ENCODE measurements at places on chromosomes 6 and 20. TPM values are rescaled to one million over a fixed set of nuclear protein-coding genes. Genes with fewer than 3 reads are reported as not detected.

CAP2 gene
- total RNA-seq = 5.7 TPM

RPN2 gene
- 102 TPM for total RNA-seq

- H3K27ac ChIP-seq = no peak overlapping the region
- H3K36me3 ChIP-seq = no peaks in the 10 kb centered on the region
- no peak for DNase-seq
- H3K27me3 ChIP-seq = no peaks in the 10 kb centered on the region
- H3K4me1 ChIP-seq = no peaks in the 10 kb centered on the region
- H3K4me3 ChIP-seq = no peak overlapping the region
Measured at GRCh38 chr6:168690271-168690670, 249.3 kb downstream of the SMOC2 start.

GRCh38 chr20:51374456-51374830 lies 168.1 kb downstream of the NFATC2 start:
- no peaks in the 10 kb centered on the region for H3K36me3 ChIP-seq
- no peak for DNase-seq
- H3K27ac ChIP-seq = no peak overlapping the region
- H3K4me1 ChIP-seq = no peaks in the 10 kb centered on the region

DNA sequence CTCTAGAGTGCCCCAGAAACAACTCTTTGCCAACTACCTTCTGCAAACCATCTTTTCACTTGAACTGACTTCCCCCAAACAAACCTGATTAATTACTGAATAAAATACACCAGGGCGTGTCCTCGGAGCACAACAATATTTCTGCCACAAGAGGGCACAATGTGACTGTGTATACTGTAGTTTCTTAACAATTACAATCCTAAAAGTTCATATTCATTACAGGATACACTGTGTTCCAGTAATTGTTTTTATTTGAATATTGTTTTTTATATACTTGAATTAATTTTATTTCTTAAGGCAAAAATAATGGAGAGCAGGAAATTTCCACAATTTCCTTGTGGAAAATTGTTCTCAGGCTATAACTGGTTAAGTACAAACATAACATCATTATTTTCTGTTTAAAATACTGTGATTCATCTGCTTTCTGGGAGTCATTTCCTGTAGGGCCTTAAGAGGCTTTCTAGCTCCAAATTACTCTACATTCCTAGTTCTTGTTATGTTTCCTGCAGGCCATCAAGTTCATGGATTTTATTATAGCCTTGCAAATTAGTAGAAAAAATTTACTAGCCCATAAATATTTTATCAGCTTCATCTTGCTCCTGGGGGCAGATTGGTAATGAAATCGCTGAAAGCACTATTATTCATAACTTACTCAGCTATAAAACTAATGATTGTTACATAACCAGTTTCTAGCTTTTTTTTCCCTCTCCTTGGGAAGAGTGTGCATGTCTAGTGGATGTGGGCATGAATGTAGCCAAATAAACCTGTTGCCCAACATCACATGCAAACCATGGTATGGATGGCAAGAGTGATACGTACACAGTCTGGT lies 51.9 kb upstream of the SLC22A16 start:
- H3K27ac ChIP-seq = no peak overlapping the region
- no peaks in the 10 kb centered on the region for H3K27me3 ChIP-seq
- no peaks in the 10 kb centered on the region for H3K36me3 ChIP-seq
- no peaks in the 10 kb centered on the region for H3K4me1 ChIP-seq

DNA sequence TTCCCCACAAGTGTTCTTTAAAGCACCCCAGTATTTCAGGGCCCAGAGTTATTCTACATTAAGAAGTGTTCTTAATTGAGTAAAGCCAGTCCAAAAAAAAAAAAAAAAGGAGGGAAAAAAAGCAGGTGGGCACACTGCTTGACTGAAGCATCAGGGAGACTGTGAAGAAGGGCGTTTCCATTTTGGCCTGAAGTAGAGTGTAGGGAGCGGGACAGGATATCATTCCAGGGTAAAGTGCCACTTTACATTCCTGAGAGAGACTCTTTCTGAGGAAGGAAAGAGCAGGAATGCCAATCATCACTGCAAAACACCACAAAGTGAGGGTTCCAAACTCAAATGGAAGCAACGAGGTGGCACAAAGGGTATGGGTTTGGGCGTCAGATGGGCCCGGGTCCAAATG lies 54.1 kb upstream of the BEND6 start:
- no peaks in the 10 kb centered on the region for H3K36me3 ChIP-seq
- no peaks in the 10 kb centered on the region for H3K4me1 ChIP-seq
- H3K27ac ChIP-seq = no peak overlapping the region
- H3K27me3 ChIP-seq = no peaks in the 10 kb centered on the region
- peak; percentile 13 for DNase-seq

All from lung (tissue), 17 donors.